Myocyte (in vitro differentiated cells): ENCODE measurements at places on chromosomes 4 and X.

- no peak for DNase-seq
These were observed 165.1 kb upstream of the ATP6AP2 start for GRCh38 chrX:40415675-40416074.

DNA sequence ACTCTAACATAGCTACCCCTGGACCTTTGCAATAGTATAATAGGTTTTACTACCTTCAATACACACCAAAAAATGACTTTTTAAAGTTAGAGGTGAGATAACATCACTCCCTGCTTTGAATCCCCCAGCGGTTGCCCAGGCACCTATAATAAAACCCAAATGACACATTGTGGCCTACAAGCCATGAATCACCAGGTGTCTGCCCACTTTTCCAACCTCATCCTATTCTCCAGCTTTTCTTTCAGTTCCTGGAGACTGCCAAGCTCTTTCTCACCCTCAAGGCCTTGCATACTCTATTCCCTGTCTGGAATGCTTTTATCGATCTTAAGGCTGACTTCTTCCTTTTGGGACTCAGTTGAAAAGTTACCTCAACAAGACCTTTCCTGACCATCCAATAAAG is 16.4 kb upstream of the PRSS48 start:
- peak; percentile 20 for DNase-seq

DNA sequence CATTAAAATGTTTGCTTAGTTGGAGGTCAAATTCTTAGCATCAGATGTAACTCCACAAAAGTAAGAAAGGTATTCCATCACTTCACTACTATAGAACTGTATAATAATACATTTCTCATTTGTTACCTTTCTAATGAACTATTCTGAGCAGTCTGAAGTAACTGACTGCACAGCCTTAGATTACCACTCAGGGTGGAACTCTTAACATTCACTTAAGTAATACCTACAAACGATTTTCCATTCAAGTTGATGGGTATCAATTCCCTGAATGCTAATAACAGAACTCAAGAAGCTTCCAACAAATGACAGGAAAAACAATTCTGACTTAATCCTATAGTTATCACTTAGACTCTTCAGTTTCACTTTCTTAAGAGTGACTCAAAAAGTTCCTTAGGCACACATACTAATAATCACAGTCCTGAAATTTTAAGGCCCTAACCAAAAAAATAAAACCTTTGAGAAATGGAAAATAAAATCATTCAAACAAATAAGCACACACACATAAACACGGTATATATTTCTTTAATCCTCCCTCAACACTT is 20.9 kb downstream of the HNRNPD start:
- DNase-seq = no peak

DNA sequence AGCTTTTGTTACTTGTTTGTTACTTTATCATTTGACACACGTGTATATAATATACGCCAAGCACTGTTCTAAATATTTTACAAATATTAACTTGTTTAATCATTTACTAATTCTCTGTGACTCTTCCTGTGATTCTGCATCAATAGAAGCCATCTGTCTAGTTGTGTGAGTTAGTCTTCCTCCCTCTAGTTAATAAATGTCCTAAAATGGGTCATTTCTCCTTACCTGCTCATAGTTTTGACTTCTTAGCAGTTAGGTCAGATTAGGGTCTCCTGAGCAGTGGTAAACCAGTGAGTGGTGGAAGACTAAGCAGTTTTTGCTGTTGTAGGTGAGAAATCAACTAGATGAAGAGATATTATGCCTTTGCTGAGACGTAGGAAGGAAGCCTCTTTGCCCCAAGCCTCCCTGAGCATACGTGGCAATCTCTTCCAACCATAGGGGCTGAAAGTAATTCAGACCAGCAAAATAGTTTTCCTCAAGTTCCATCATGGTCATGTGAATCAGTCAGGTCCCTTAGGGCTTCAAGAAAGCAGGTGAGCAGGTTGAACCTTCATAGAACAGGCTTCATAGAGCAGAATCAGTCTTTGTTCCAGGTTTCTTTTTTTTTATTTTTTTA is 38.7 kb upstream of the THOC2 start:
- no peak for DNase-seq

- no peak for DNase-seq
These were observed 163.7 kb upstream of the PPP1R2C start for GRCh38 chrX:42941671-42942070.

DNA sequence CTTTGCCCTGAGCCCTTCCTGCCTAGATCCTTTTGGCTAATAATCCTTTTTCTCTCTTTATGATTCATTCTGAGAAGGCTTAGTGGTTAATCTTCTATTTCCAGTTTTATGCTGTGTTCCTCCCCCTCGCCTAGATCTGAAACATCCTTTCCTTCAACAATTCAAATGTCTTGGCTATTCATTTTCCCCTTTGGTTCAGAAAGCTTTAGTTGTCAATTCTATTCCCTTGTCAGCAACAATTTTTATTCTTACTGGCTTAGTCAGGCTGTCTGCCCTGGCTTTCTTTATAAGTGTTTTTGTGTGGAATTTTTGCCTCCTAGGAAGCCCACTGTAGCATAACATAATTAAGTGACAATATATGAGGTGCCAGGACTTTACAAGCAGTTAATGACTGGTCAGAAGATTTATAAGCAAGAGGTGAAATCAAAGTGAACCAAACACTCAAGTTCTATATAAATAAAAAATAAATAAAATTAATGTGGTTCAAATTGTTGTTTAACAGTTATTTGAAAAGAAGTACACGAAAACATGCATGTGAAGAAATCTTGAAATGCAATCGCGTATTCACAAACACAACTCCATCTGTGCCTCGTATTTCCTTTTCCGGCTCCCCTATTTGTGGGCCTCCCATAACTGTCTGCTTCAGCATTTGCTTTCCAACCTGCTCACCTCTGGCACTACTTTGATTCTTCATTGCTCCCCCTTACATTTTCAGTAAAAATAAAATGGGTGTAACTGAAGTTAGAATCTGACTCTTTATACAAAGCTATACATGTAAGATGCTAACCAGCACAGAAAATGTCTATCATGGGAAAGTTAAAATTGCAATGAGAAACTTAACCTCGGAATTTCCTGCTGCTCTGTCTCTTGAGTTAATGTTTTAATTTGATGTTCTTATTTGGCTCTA is 235.4 kb downstream of the SPRY1 start:
- DNase-seq = peak; percentile 47

GRCh38 chrX:98480606-98481005 is 1596.9 kb downstream of the RPA4 start:
- no peak for DNase-seq

- no peak for DNase-seq
These were observed 20.9 kb upstream of the S100G start for GRCh38 chrX:16628946-16629595.

DNA sequence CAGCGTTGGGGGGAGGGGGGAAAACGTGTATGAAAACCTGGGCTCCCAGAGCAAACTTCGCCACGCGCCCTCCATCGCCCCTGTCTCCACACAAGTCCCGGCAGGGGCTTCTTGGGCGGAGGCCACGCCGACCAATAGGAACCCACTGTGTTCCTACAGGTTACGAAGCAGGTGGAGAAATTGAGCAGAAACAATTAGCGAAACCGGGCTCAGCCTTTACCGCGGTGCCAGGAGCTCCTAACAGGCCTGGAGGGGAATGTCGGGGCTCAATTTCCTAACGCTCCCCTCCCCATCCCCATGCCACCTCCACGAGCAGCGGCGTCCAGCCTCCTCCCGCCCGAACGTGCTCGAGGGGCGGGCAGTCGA is 589 bp upstream of the KIT start:
- DNase-seq = no peak

GRCh38 chr4:173013232-173013930 is 155.2 kb upstream of the GALNT7 start:
- peak; percentile 73 for DNase-seq

GRCh38 chr4:172992648-172993378 is 175.8 kb upstream of the GALNT7 start:
- no peak for DNase-seq

- DNase-seq = no peak
These were observed 157.4 kb downstream of the SPRY1 start for GRCh38 chr4:123553733-123554637.

- no peak for DNase-seq
These were observed 16.7 kb upstream of the AFAP1 start for GRCh38 chr4:7956270-7956808.

GRCh38 chr4:139524062-139524631 is 31.9 kb downstream of the SETD7 start:
- DNase-seq = no peak

- no peak for DNase-seq
These were observed 206.1 kb downstream of the PPP3CA start for GRCh38 chr4:101141230-101141629.

- peak; percentile 65 for DNase-seq
These were observed 568 bp downstream of the HTT start for GRCh38 chr4:3074846-3075651.

GRCh38 chrX:255923-256331 is 25.3 kb upstream of the PLCXD1 start:
- DNase-seq = no peak

DNA sequence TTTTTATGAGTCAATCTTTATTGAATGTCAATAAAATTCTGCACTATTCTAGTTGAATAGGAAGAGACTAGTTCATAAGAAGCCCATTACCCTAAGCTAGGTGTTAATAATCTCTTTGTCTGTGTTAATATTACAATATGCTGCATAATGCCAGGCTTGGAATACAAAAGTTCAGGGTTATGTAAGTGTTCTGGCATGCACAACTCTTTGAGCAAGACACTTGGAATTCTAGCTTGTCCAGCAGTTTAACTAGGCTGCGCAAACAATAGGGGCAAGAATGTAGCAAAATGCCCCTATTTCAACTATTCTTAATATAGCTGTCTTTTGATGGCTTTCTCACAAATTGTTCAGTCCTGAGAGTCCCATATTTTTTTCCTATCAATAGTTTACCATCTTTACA is 31.3 kb upstream of the ETNPPL start:
- peak; percentile 30 for DNase-seq

DNA sequence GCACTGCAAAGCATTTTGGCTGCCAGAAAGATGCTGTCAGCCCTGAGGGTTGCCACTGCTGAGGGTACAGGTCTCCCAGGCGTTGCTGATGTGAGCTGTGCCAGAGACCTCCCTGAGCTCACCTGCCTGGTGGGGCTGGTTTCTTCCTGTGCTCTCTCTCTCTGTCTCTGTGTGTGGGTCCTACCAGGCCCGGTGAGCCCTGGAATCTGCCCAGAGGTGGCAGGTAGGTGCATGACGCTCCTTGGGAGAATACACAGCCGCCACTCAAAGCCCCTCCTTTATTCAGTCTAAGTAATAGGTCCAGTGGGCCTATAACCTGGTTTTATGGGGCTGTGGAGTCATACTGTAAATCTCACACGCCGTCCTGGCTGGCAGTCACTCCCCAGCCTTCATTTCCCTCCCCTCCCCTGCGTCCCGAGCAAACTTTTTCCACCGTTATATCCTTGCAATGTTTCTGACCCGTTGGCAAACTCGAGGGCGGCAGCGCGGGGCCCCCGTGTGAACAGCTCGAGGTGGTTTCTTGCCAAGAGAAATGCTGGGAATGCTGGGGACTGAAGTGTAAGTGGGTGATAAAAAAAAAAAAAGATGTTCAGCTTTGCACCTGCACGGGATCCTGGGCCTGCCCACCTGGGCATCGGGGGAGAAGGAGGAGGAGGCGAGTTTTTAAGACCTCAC is 245.9 kb downstream of the CRLF2 start:
- DNase-seq = no peak

GRCh38 chr4:4776335-4776734 is 83.1 kb upstream of the MSX1 start:
- DNase-seq = no peak

GRCh38 chr4:161696944-161697343 is 466.9 kb downstream of the FSTL5 start:
- no peak for DNase-seq

DNA sequence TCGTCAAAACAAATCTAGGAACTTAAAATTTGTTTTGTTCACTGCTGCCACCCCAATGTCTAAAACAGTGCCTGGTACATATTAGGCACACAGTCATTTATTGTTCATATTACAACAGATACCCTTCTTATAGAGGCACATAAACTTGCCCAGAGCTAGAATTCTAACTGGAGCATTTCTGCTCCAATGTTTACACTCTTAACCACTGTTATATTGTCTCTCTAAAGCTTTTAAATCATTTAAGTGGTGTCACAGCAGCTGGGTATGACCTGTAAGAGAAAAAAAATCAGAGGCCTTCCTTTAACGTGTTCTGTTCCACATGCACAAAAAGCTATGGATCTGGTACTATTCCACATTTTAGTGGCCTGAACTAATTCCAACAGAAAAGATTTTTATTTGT is 3.0 kb downstream of the UBE2D3 start:
- DNase-seq = no peak

- DNase-seq = no peak
These were observed 47.5 kb upstream of the UGT2B15 start for GRCh38 chr4:68717999-68718398.

DNA sequence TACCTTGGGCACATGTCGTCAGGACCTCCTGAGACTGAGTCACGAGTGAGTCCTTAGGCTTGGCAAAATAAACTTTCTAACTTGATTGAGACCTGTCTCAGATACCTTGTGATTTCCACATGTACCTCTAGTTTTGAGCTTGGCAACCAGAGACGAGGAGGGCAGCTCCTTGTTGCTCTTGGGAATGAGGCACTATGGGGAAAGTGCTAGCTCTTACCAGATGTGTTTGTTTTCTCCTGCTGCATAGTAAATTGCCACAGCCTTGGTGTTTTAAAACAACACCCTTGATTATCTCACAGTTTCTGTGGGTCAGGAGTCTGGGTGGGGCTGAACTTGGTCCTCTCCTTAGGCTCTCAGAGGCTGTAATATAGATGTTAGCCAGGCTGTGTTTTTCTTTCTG is 59.1 kb upstream of the MAML3 start:
- DNase-seq = no peak

DNA sequence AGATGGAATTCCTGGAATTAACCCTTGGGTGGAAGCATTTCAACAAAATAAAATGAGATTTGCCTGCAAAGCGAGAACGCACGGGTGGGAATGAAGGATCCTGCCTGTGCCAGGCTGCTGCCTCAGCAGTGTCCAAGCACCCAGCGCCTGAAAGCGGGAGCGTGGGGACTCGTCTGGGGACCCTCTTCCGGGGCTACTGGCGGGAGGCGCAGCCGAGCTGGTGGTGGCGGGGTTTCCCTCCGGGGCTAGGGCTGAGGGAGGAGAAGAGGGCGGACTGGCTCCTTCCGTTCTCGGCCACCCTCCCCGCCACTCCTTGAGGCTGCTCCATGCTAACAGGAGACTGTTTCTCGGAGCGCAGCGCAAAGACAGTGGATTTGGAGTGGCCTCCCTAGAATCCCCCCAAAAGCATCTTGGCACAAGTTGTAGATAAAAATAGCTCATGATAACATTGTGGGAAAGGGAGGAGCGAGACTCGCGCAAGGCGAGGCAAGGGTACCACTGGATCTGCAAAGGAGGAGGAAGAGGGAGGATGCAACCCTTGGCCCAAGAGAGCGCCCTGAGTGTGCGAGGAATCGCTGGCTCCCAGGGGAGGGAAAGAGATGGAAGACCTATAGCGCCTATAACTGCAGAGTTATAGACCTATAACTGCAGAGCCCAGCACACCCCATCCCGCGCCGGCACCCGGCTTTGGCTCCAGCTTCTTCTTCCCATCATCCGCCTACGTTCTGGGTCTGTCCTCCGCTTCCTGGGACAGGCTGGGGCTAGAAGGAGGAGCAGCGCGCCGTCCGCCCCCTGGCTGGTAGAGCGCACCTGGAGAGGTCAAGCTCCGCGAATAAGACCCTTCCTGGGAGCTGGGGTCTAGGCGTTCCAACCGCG is 1.3 kb downstream of the HS3ST1 start:
- DNase-seq = no peak
